ENCODE measurements at places on chromosomes 1 and 21. TPM values are rescaled to one million over a fixed set of nuclear protein-coding genes. Genes with fewer than 3 reads are reported as not detected.

Gene NPR1
- not detected for total RNA-seq

Gene DDOST
- 352 TPM for total RNA-seq

GRCh38 chr1:26994020-26994786 lies 711 bp downstream of the TRNP1 start:
- DNase-seq, result no peak

- no peak for DNase-seq
Measured at GRCh38 chr1:85911742-85912141, 203.5 kb upstream of the ZNHIT6 start.

DNA sequence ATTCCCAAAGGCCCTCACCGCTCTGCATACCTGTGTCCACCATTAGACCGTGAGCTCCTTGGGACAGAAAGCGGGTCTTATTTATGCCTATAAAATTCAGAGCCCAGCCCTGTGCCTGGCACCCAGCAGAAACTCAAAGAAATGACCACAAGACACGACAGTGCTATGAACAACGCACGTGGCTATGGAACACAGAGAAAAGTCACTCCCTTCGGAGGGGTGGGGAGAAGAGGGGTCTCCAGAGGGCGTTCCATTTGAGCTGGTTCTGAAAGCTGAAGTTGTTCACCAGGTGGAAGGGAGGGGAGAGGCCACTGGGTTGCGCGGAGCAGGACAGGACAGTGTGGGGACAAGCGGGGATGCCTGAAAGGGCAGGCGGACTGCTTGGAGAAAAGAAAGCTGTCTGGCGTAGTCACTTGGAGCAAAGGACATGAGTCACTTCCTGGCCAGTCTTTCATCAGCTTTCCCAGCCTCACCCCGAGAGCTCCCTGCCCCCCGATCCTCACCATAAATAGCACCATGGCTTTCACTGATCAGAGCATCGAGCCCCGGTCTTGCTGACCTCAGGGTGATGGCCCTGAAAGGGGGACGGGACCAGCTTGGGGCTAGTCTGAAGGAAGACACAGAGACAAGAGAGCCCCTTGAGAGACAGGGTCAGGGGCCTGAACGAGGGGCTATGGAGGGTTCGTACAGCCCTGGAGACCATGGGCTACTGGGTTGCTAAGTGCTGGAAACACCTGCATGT lies 28.5 kb downstream of the ECE1 start:
- DNase-seq, result peak; percentile 91
